ENCODE measurements at places on chromosomes 3 and 15. TPM values are rescaled to one million over a fixed set of nuclear protein-coding genes. Genes with fewer than 3 reads are reported as not detected.

The CNTN3 gene
- total RNA-seq = 51.0 TPM

The MYL3 gene
- 4.1 TPM for total RNA-seq

The IL16 gene
- total RNA-seq = 27.8 TPM

DNA sequence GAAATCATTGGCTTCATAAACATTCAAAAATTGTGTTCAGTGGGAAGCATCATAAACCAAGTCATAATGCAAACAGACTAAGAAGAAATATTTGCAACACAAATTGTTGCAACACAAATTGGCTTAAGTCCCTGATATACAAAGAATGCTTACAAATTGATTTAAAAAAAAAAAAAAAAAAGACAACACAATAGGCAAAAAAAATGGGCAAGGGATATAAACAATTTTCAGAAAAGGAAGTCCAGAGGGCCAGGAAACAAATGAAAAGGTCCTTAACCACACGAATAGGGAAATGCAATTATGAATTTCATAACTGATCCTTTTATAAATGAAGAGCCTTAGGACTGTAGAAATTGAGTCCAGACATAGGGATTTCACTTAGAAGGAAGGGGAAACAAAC lies 98.9 kb downstream of the LRRK1 start:
- DNase-seq = no peak

- DNase-seq = no peak
Observed at GRCh38 chr15:63243101-63243500, 34.3 kb upstream of the APH1B start.

DNA sequence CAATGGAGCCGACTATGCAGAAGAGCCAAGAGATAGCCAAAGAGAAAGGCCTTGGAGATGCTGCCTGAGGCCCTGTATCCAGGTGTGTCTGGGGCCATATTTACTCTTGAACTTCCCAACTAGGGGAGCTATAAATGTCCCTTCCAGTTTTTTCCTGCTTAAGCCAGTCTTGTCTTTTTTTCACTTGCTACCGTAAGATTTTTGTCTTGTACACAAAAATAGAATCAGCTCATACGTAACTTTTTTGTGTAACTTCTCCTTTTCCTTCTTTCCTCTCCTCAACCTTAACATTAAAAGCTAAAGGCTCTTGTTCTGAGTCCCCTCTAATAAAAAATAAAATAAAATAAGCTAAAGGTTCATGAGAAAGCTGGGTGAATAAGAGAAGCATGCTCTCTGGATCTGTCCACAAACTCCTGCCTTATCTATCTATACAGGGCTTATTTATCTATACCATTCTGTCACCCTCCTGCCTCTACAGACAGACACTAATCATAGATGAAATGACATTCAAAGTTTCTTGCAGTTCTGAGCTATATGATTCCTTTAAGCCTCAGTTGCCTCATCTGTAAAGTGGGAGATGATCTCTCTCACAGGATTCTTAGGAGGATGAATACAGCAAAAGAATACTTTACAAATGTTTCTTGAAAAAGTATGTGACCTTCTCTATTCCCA lies 4.6 kb downstream of the SUMF1 start:
- no peak for DNase-seq

GRCh38 chr3:158165730-158166129 lies 55.8 kb downstream of the RSRC1 start:
- no peak for DNase-seq

All from lung (tissue), 17 donors.